Colonic mucosa (tissue), 4 donors: ENCODE measurements at places on chromosomes 2 and 18.

DNA sequence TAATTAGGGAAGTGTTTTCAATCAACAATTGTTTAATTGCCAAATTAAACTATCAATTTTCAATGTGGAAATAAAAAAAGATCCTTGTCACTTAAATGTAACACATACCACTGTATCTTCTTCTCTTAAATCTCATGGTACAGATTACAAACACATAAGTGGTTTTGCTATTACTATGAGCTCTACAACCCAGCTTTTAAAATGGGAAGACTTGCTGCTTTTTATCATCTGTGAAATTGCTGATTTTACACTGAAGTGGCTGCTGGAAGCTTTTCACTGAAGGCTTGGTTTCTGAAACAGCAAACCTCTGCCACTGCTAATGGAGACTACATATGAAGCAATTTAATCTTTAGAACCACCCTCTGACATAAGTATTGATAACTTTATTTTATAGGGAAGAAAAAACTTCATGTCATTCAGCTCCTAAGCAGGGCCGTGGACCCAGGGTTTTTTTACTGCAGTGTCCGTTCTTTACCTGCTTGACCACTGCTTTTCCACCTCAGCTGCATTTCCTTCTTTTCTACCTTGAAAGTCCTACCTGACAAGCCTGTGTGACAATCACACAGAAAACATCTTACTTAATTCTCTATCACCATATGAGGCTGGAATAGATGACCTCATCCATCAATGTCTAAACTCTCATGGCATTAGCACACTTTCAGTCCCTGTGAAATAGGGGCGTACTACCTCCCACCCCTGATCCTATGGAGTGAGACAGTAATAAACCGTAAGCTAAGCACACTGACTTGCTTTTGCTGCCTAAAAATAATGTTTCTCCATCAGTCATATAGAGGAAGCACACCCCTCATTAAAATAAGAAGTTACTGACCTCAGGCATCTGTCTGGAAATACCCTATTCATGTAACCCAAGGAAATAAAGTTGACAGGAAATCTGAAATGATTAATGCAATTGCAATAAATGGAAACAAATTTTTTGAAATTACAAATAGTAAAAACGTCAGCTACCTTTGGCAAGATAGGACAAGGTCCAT, 19.2 kb upstream of the SLC8A1 start:
- DNase-seq, result no peak
- no peaks in the 10 kb centered on the region for H3K4me1 ChIP-seq
- H3K4me3 ChIP-seq, result no peak overlapping the region
- H3K27ac ChIP-seq, result no peak overlapping the region
- no peaks in the 10 kb centered on the region for H3K27me3 ChIP-seq
- no peaks in the 10 kb centered on the region for H3K36me3 ChIP-seq

DNA sequence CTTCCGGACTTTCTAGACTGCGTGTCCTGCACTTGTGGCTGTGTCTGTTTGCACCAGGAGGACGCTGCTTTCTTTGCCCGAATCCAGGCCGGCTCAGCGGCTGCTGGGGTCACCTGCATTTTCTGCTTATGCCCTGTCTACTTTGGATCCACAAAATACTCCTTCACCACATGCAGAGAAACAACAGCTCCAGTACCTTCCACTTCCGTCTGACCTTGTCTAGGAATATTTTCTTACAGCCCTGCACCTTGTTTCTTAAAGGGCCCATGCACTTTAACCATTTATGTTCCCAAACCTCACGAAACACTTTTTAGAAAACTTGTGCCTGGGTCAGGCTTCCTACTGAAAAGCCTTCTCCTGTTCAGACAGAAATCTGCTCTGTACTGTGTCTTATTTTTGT, 129.4 kb upstream of the NCK2 start:
- H3K36me3 ChIP-seq, result no peaks in the 10 kb centered on the region
- no peaks in the 10 kb centered on the region for H3K27me3 ChIP-seq
- peak overlapping the region; percentile 44 for H3K27ac ChIP-seq
- H3K4me1 ChIP-seq, result no peaks in the 10 kb centered on the region
- peak overlapping the region; percentile 12 for H3K4me3 ChIP-seq

DNA sequence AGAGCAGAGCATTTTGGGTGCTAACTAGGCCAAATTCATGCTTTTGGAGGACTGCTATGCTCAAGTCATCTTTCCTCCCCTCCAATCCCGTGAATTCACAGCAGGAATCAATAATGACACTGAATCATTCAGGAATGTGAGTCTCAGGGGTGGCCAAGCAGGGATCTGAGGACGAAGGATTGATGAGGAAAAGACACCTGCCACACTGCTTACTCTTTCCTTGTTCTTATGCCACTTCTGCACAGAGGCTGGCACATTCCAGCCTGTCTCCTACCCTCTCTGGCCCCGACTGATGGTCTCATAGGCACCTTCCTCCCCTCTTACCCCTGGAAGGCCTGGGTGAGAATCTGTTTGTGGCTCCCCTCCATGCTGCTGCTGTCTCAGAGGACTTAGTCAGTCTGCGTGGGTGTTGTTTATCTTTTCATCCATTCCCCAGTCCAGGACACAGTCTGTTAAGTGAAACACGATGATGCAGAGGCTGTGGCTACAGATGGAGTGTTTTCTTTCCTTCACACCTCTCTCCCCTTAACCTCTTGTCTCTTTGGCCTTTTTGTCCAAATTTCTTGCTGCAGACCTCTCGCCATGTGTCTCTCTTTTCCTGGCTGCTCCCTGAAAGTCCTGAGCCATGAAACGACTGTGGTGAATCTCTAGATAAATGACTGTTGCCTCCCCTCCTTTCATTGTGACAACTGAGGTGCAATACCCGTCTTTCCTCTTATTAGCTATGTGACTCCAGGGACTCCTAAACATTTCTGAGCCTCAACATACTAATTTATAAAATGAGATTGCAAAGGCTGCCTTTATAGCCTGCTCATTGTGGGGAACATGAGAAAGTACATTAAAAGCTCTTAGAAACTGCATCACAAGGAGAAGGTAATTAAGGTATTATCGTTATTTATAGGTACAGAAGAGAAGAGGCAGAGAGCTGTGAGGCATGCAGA, 86.9 kb downstream of the RDH14 start:
- no peak overlapping the region for H3K27ac ChIP-seq
- H3K27me3 ChIP-seq, result no peaks in the 10 kb centered on the region
- no peaks in the 10 kb centered on the region for H3K4me1 ChIP-seq
- DNase-seq, result no peak
- H3K4me3 ChIP-seq, result no peak overlapping the region

- peaks cover 13% of the 10 kb centered on the region for H3K4me1 ChIP-seq
- no peak for DNase-seq
- H3K27me3 ChIP-seq, result no peaks in the 10 kb centered on the region
- no peak overlapping the region for H3K4me3 ChIP-seq
These were observed 51.0 kb upstream of the MCFD2 start for GRCh38 chr2:46966576-46966975.

DNA sequence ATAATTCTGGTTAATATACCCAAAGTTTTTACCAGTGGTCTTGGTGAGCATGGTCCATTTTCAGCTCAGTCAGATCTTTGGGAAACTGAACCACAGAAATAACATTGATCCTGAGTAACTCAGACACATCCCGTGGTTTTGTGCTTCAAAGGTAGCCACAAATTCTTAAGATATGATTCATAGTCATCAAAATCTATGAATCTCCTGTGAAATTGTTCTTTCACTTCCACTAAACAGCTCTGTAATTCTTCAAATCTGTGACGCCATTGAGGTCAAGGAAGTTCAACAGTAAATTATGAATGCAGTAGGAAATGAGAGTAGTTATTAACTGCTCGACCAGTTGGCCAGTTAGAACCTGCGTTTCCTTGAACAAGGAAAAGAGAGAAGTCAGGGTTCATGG, 147.3 kb downstream of the IRS1 start:
- no peak overlapping the region for H3K4me3 ChIP-seq
- no peaks in the 10 kb centered on the region for H3K36me3 ChIP-seq
- H3K27me3 ChIP-seq, result no peaks in the 10 kb centered on the region
- H3K27ac ChIP-seq, result no peak overlapping the region
- peaks cover 8% of the 10 kb centered on the region for H3K4me1 ChIP-seq

DNA sequence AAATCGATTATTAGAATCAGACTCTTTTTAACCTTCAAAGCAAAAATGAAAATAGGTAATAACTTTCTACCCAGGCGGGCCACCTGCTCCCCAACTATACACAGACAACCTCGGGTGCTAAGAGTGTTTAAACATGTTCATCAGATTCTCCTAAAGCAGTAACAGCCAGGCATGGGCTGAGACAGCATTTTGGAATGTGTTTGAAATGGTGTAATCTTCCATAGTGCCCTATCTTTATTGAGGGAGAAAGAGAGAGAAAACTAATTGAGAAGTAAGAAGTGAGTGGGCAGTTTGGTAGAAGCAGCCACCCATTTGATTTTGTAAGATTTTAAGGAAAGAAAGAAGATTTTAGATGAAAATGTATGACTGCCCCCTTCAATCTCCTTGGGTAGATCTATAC, 196.1 kb upstream of the CTAGE1 start:
- no peaks in the 10 kb centered on the region for H3K36me3 ChIP-seq
- no peak for DNase-seq
- H3K4me3 ChIP-seq, result no peak overlapping the region
- H3K4me1 ChIP-seq, result no peaks in the 10 kb centered on the region
- no peaks in the 10 kb centered on the region for H3K27me3 ChIP-seq
- no peak overlapping the region for H3K27ac ChIP-seq

- no peak for DNase-seq
- H3K36me3 ChIP-seq, result peaks cover 15% of the 10 kb centered on the region
- H3K27me3 ChIP-seq, result no peaks in the 10 kb centered on the region
- H3K4me3 ChIP-seq, result no peak overlapping the region
- no peaks in the 10 kb centered on the region for H3K4me1 ChIP-seq
These were observed 13.7 kb upstream of the GMCL1 start for GRCh38 chr2:69815717-69816116.

- H3K27ac ChIP-seq, result no peak overlapping the region
- H3K36me3 ChIP-seq, result no peaks in the 10 kb centered on the region
- H3K4me3 ChIP-seq, result no peak overlapping the region
- no peaks in the 10 kb centered on the region for H3K27me3 ChIP-seq
- no peak for DNase-seq
These were observed 47.2 kb downstream of the EML6 start for GRCh38 chr2:54770676-54771075.

DNA sequence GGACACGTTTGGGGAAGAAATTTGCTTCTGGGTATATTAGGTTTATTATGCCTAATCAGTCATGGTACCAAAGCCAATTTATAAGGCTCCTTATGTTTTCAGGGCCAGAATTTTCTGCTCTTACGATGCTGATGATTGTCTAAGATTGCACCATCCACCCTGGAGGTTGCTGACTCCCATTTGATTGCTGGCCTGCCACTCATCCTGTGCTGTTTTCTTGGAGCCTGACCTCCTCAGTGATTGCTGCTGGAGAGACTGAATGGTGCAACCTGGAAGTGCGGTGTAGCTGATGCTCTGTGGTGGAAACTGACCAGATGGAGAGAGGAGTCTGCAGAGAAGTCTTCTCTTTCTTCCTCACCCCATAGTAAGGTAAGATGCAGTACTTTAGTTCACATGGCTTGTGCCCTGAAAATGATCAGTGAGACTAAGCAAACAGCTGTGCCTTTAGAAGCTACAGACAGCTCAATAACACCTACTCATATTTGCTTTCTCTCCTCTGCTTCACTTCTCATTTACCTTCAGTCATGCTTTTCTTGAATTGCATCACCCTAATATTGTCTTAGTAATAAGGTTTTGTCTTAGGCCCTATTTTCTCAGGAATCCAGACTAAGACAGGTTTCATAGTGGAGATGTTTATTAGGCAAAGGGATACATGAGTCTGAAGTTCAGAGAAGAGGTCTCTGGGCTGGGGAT, 17.4 kb downstream of the ZNF24 start:
- no peaks in the 10 kb centered on the region for H3K27me3 ChIP-seq
- no peak overlapping the region for H3K4me3 ChIP-seq
- no peaks in the 10 kb centered on the region for H3K4me1 ChIP-seq

DNA sequence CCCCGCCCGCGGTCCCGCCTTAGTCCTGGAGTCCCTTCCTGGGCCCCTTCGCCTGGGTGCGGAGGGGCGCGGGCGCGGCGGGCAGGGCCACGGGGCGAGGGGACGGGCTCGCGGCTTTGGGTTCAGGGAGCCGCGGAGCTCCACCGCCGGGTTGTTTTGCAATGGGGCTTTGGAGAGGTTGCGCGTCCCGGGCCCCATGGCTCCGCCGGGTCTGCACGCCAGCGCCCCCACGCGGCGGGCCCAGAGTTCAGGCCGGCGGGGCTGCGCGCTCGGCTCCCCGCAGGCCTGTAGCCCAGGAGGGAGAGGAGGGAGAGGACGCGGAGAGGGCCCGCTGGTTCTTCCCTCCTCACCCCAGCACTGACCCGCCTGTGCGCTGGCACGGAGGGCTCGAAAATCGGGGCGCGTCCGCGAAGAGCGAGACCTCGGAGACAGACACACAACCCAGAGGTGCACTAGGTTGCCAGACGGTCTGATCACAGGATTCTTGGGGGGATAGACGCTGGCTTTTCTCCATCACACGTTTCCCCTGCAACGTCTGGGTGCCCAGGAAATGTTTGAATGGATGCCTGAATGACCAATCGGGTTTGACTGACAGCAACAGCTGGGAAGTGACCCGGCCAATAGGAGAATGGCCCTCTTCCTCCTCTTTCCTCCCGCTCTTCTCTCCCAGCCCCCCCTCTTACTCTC, 4.9 kb upstream of the SIX2 start:
- H3K4me3 ChIP-seq, result peak overlapping the region; percentile 28
- no peak for DNase-seq
- H3K27me3 ChIP-seq, result peaks cover 68% of the 10 kb centered on the region
- no peaks in the 10 kb centered on the region for H3K36me3 ChIP-seq
- H3K4me1 ChIP-seq, result peaks cover 10% of the 10 kb centered on the region

GRCh38 chr2:31996571-31997150, 14.1 kb downstream of the MEMO1 start:
- H3K4me3 ChIP-seq, result no peak overlapping the region
- no peaks in the 10 kb centered on the region for H3K27me3 ChIP-seq
- no peaks in the 10 kb centered on the region for H3K4me1 ChIP-seq

GRCh38 chr2:68463287-68463877, 3.7 kb downstream of the FBXO48 start:
- peaks cover 5% of the 10 kb centered on the region for H3K4me1 ChIP-seq
- no peaks in the 10 kb centered on the region for H3K36me3 ChIP-seq
- no peak for DNase-seq
- no peak overlapping the region for H3K27ac ChIP-seq

DNA sequence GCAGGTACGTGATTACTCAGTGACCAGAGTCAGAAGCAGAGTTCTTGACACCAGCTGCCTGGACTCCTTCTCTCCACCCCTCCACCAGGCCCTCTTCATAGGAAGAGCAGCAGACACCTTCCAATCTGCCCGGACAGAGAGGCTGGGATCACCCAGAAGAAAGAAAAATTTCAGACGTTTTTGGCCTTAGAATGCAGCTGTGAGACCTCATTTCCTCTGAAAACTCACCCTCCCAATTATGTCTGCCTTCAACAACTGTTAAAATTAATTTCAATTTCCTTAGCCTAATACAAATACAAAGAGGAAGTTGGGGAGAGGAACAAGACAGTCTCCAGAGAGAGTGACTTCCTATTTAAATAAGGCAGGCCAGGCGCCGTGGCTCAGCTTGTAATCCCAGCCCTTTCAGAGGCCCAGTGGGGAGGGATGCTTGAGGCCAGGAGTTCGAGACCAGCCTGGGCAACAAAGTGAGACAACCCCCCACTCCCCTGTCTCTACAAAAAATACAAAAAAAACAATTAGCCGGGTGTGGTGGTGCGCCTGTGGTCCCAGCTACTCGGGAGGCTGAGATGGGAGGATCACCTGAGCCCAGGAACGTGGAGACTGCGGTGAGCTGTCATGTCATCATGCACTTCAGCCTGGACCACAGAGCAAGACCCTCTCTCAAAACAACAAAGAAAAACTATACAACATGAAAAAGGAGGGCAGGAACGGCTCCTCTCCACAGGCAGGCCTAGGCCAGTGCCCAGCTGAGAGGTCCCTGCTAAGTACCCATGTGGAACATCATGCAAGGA, 1.6 kb downstream of the SLC66A2 start:
- peak overlapping the region; percentile 76 for H3K4me3 ChIP-seq
- no peaks in the 10 kb centered on the region for H3K36me3 ChIP-seq
- H3K27me3 ChIP-seq, result no peaks in the 10 kb centered on the region
- peak overlapping the region; percentile 69 for H3K27ac ChIP-seq
- peaks cover 13% of the 10 kb centered on the region for H3K4me1 ChIP-seq
